ENCODE measurements at places on chromosomes 6 and 20.

DNA sequence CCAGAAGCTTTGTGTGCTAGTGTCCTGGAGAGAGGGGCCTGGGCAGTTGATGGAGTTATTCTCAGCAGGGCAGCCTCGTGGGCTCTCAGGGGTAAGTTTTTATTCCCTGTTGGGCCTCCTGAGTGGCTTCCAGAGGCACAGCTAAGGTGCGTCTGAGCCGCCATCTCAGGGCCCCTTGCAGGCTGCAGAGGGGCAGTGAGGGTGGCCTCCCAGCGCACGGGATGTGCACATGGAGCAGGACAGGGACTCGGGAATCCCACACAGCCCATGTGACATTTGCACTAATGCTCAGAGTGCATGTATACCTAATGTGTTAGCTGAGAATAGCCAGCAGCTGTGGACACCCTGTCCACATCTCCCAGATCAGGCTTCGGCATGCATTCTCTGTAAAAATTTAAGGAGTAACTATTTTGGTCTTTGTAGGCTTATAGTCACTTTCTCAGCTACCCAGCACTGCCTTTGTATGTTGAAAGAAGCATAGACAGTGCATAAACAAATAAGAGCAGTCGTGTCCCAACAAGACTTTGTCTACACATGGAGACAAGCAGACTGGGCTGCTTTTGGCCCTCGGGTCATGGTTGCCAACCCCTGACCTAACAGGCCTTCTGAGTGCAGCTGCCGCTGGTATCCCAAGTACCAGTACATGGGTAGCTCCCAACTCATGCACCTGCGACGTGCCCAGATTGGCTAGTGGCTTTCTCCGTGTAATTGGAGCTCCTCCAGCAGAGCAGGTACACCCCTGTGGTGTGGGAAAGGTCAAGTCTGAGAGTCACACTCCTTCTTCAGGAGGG, 18.6 kb upstream of the CST9L start:
- no peak for DNase-seq

GRCh38 chr6:55925292-55925691, 49.9 kb upstream of the BMP5 start:
- DNase-seq: no peak

- peak; percentile 87 for DNase-seq
Measured at GRCh38 chr20:49568278-49569151, 578 bp upstream of the PTGIS start.

GRCh38 chr6:10314163-10314955, 100.5 kb downstream of the TFAP2A start:
- no peak for DNase-seq

DNA sequence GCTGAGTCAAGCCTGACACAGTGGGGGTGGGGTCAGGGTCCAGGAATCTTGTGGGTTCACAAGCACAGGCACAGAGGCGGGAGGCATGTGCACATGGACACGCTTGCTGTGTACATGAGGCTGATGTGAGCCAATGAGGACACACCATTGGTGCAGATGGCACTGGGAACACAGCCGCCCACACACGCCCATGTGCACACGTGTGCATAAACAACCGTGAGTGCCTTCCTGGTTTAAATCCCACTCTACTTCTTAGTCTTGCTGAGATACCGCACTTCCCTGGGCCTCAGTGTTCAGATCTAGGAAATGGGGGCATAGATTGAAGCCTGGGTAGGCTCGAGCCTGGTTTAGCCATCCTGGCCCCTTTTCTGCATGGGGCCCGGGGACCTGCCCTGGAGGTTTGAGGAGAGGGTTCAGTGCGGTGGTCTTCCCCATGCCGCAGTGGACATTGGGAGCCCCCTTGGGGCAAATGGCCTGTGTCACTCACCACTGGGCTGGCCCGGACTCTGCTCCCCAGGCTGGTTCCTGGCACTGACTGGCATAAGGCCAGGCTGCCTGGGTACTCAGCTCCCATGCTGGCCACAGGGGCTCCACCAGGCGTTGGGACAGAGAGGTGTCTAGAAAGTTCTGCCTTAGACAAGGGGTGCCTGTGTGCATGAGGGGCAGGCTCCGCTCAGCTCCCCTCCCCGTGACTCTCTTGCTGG, 60.2 kb downstream of the CEBPB start:
- no peak for DNase-seq

DNA sequence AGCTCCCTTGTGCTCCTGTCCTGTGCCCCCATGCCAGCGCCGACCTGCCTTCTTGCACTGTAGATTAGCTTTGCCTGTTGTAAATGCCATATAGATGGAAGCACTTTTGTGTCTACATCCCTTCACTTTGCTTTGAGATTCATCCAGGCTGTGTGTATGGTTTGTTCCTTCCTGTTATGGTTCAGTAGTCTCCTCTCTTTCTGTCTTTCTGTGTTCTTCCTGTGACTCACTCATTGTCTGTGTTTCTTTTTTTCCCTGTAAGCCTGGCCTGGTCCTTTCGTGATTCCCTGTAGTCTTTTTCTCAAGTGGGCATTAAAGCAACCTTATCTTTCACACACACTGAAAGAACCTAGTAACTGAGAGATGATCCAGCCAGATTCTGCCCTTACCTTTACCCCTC, 66.6 kb downstream of the JARID2 start:
- no peak for DNase-seq

GRCh38 chr6:5158180-5158579, 73.0 kb downstream of the PPP1R3G start:
- no peak for DNase-seq

DNA sequence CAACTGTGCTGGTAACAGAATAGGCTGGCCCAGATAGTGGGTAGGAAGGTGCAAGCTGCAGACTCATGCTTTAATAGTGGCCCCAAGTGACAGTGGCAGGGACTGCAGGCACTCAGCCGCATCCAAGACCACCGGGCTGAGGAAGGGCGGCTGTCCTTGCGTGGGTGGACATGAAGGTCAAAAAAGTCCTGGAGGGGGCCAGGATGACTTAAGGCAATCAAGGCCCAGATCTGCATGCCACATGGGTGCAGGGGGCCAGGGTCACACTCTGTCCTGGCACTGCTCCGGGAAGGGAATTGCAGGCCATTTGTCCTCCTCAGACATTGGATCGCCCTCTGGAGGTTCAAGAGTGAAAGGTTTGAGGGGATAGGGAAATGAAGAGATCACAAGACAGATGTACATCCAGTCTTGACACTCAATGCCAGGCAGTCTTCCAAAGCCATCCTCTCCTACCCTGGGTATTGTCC, 10.4 kb upstream of the VNN2 start:
- no peak for DNase-seq

GRCh38 chr6:37077905-37078296, 72.4 kb downstream of the FGD2 start:
- DNase-seq: peak; percentile 91

GRCh38 chr20:31991339-31991705, 18.9 kb upstream of the CCM2L start:
- DNase-seq: no peak

GRCh38 chr6:126356526-126356925, 16.6 kb downstream of the CENPW start:
- no peak for DNase-seq

GRCh38 chr6:1724616-1725015, 114.9 kb downstream of the FOXC1 start:
- no peak for DNase-seq

DNA sequence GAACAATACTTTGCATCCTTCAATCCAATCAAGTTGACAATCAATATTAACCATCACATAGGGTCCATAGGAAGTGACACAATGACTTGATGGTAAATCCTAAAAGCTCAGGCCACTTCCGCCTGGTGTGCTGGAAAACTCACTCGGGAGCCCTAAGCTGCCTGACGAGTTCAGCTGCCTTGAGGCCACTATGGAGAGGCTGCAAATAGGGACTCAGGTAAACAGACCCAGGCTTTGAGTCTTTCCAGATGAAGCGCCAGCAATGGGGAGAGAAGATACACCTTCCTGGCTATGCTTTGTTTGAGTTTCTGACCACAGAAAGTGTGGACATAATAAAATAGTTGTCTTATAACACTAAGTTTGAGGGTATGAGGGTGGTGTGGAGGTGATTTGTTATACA, 112.6 kb downstream of the GPR63 start:
- DNase-seq: no peak

GRCh38 chr20:62900692-62901584, 25.4 kb downstream of the DIDO1 start:
- no peak for DNase-seq

DNA sequence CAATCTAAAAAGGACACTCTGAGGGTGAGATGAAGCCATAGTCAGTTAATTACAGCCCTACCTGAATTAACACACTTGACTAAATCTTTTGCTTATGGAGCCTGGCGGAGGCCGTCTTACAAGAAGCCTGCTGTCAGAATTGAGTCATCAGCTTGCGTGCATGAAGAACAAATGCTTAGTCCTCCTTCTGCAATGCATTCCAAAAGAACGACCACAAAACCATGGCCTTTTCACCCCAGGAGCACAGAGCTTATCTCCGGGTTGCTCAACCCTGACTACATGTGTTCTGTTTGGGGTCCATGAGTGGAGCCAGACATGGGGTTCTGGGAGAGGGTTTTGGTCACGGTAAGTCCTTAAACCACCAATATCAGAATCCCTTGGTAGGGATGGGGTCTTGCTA, 318.1 kb downstream of the CLIC5 start:
- no peak for DNase-seq

GRCh38 chr6:163218361-163218894, 196.1 kb upstream of the QKI start:
- no peak for DNase-seq

GRCh38 chr6:39841291-39841690, 49.1 kb downstream of the DAAM2 start:
- DNase-seq: no peak

DNA sequence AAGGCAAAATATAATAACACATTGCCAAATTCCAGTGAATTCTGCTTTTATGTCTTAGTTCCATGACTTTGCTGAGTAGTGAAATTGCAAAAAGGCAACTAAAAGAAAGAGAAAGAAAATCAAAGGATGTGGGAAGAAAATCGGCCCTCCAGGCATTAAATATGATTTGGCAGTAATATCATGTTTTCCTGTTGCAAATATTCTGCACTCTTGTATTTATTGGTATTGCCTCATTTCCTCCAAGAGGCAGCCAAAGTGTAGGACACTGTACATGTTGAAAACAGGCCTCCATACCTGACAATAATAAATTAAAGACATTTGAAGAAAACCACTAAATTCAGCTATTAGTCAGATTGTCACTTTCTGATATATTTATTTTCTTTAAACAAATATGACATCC, 460.0 kb upstream of the NOX3 start:
- DNase-seq: no peak

GRCh38 chr20:9114709-9115108, 45.8 kb downstream of the PLCB4 start:
- DNase-seq: no peak

DNA sequence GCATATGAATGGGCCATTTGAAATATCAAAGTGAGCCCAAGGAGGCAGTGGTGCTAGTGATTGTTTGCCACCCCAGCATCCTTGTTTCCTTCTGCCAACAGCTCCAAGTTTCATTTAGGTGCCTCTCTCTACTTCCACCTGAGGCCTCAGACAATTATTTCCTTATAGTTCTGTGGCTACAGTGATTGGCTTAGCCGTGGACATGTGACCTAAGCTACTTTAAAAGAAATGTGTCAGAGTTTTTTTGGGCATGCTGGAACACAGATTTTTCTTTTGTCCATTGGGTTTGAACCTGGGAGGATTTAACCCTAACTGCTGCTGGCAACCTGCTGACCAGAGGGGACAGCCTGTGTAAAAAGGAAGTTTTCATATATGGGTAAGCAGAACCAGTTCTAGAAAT, 319.4 kb downstream of the CD109 start:
- no peak for DNase-seq

All from uterus (tissue), 4 donors.